Activated CD4-positive, alpha-beta T cell treated with anti-CD3 and anti-CD28 coated beads, Interleukin-2, amount 50 U/mL, for 48 hours (primary cell): ENCODE measurements at places on chromosomes 1 and 21.

GRCh38 chr1:47998396-47998990 lies 1.3 kb upstream of the TRABD2B start:
- no peak for DNase-seq

GRCh38 chr1:174448974-174449373 lies 1.2 kb downstream of the GPR52 start:
- no peak for DNase-seq

DNA sequence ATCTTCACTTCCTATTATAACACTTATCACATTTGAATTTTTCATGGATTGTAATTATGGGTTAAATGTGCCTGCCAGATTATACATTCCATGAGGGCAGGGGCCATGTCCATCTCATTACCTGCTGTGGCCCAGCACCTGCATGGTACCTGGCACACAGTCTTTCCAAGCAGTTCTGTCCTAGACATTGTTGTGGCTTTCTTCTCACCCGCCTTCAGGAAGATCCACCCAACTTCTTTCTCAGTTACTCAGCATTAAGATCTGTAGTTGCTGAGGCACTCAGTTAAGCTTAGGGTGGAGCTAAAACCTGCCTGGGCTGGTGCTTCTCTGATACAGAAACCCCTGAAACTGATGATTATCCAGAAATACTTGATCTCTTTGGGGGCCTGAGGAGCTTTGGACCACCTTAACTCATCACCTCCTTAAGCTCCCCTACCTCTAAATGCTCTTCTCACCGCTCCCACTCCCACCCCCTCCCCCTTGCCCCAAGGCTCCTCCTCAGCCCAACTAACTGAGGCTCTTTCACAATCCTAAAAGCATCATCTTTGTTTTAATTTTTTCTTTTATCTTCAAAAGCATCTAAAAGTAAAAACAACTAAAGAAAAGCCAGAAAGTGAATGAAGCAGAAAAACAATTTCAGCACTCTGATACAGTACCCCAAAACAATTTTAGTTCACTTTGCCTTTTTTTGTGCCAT lies 190.6 kb downstream of the FGGY start:
- no peak for DNase-seq

DNA sequence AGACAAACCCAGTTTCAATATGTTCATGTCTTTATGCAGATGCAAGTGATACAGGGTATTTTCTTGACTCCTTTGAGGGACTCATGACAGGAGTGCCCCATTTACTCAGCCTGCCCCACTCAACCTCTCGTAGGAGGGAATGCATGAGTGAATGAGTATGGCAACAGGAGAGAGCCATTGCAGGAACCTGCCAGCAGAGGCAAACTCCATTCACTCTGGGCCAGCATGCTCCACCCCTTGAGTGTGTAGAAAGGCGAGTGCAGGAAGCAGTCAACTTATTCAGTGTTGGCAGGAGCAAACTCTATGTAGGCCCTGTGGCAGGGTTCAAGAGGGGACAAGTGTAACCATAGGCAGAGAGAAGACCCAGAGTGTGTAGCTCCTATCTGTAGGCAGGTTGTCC lies 1526.3 kb downstream of the PLA2G4A start:
- no peak for DNase-seq

- DNase-seq, result no peak
These were observed 3.8 kb downstream of the DNASE2B start for GRCh38 chr1:84402060-84402459.

DNA sequence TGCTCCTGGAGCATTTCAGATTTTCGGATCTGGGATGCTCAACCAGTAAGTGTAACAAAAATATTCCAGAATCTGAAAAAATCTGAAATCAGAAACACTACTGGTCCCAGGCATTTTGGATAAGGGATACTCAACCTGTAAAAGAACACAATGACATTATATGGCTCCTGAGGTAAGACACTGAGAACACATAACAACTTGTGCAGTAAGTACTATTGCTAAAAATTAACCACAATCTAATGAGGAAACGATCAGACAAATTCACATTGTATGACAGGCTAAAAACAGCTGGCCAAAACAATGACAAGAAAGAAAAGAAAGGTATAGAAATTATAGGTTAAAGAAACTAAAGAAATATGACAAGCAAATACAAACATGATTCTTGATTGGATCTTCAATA lies 54.9 kb downstream of the LTN1 start:
- DNase-seq, result no peak

- no peak for DNase-seq
These were observed 112.1 kb downstream of the BCAR3 start for GRCh38 chr1:93569489-93569888.

DNA sequence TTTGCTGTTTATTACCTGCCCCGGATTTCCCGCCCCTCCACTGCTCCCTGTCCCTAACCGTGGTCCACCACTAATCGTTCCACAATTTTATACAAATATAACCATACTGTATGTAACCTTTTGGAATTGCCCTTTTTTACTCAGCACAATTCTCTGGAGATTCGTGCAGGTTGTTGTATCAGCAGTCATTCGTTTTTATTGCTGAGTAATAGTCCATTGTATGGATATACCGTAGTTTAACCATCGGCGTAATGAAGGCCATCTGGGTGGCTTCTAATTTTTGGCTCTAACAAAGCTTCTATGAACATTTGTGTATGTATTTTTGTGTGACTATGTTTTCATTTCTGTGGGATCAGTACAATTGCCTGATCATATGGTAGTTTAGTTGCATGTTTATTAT lies 50.0 kb downstream of the UCK2 start:
- DNase-seq, result no peak

DNA sequence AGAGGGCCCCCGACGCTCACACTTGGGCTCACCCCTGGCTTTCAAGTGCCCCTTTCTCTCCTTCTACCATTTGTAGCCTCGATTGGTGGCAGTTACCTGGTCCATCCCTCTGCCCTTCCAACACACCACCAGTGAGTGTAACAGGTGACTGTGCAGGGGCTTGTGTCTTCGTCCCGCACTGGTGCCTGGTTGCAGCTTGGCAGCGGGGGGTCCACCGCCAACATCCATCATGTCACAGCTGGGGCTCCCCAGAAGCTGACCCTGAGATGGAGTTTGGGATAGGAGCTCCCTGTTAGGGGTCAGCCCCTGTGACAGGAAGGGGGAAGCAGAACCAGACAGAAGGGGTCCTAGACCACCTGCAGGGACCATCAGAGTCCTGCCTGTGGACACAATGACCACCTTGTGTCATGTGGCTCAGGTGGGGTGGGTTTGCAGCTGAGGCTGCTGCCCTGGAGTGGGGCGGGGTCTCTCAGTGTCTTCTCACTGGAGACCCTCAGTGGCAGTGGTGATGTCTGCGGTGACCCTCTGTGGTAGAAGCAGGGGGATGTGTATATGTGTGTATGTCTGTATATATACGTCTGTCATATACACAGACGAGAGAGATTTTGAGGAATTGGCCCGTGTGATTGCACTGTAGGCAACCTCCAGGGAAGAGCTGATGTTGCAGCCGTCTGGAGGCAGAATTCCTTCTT lies 3.6 kb upstream of the CALML6 start:
- no peak for DNase-seq

DNA sequence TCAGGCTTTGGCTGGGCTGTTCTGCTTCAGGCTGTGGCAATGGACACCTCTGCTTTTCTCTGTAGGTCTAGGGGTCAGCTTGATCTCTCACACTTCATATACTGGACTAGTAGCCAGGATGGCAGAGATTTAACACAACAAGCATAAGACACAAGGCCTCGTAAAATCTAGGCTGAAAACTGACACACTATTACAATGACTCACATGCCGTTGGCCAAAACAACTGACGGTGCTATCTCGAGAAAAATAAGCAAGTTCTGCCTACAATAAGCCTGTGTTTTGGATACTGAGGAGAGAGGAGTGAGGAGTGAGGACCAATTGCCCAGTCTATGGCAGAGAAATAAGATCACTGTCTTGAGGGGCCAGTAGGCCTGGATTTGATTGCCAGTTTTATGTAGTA lies 840.7 kb upstream of the ADAMTS5 start:
- no peak for DNase-seq

DNA sequence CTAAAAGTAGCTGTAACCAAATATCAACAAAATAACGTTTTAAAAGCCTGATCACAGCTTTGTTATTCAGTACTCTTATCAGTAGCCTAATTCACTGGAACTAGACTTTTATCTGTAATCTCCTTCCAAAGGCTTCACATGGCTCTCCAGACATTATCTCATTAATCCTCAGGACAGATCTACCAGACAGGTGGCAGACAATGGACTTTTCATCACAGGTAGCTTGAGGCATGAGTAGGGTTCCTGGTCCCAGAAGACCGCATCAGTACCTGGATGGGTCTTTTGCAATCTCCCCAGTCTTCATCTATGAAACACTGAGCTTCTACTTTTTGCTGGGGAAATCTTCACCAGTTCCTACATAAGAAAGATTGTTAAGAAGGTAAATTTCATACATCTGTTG lies 132.2 kb upstream of the FOXD3 start:
- no peak for DNase-seq

DNA sequence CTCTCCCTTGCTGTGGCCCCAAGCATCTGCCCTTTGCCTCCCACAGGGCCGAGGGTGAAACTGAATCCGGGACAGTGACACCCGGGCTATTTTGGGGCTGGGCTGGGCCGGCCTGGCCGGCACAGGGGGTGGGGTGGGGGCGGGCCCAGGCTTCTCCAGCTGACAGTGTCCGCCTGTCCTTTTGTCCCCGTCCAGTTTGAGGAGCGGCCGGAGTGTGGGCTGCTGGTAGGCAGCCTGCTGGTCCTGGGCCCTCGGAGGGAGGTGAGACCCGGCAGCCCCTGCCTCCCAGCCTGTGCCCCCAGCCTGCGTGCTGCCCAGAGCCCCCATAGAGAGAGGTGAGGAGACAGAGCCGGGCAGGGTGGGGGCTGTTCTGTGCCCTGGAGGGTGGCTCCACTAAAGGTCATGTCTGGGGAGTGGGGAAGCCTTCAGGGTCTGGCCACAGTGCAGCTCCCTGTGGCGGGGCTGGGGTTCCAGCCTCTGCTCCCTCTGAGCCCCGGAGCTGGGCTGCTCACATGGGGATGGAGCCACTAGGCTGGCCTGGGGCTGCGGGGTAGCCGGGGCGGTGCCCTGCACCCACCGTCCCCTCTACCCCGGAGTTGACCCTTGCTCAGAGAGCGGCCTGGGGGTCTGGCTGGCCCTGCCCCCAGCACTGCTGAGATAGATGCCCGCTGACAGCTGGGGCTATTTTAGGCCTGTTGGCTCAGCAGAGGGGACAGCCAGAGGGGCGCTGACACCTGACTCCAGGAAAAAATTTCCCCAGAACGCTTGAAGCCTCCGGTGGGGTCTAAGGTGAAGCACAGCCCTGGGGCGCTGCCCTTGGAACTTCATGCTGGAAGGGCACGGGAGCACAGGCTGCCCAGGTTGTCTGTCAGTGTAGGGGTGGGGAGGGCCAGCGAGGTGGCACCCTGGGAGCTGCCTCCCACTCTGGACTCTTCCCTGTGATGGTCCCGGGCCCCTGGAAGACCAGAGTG lies at the start of gene OBSCN:
OBSCN (plus strand) TSS at position 194 of the 971 bp plus-strand sequence. CDS start 3,740 bp downstream, outside the sequence.
- no peak for DNase-seq

GRCh38 chr1:183461350-183461749 lies 10.9 kb upstream of the SMG7 start:
- DNase-seq, result no peak

DNA sequence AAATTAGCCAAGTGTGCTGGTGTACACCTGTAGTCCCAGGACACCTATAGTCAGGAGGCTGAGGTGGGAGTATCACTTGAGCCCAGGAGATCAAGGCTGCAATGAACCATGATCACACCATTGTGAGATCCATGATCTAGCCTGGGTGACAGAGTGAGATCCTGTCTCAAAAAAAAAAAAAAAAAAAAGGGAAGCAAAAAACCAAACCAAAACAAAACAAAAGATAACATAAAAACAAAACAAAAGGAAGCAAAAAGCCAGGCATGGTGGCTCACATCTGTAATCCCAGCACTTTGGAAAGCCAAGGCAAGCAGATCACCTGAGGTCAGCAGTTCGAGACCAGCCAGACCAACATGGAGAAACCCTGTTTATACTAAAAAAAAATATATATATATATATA lies 9.4 kb upstream of the AKR1A1 start:
- no peak for DNase-seq

DNA sequence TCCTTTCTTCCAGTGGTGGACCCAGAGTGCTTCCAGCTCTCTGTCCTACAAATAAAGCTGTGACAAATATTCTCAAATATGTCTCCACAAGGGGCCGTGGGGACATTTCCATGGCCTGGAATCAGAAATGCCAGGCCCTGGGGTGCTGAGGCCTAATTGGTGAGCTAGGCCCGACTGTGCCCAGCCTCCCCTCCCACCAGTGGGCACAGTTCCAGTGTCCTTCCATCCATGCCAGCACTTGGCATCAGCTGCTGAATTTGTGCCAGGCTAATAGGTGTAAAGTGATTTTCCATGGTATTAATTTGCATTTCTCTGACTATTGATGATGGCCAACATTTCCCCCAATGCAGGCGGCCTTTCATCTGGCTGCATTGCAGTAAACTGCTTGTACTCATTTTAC lies 48.5 kb upstream of the B3GALT5 start:
- DNase-seq, result no peak

- no peak for DNase-seq
These were observed 161.1 kb downstream of the PIGK start for GRCh38 chr1:77057994-77058585.

DNA sequence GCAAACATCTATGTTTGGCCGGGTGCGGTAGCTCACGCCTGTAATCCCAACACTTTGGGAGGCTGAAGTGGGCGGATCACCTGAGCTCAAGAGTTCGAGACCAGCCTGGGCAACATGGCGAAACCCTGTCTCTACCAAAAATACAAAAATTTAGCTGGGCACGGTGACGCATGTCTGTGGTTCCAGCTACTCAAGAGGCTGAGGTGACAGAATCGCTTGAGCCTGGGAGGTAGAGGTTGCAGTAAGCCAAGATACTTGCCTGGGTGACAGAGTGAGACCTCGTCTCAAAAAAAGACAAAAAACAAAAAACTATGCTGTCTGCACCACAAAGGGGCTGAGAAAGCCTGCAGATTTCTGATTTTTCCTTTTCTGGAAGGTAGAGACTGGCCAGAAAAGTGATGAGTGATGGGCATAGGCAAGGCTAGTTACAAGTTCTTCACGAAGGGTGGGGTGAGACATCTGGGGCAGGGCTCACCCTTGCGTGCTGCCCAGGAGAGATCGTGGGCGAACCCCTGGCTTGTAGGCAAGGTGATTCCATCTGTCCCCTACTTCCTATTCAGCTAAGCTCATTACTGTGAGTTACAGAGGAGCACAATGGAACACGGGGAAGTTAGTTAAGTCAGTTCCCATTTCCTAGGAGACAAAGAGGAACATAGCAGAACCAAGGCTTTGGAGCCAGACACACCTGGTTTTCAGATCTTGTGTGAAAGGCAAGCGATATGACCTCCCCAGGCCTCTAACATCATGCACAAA lies 3.2 kb downstream of the SLC2A1 start:
- no peak for DNase-seq

GRCh38 chr1:162333991-162334390 lies 42.7 kb downstream of the SPATA46 start:
- DNase-seq, result no peak

DNA sequence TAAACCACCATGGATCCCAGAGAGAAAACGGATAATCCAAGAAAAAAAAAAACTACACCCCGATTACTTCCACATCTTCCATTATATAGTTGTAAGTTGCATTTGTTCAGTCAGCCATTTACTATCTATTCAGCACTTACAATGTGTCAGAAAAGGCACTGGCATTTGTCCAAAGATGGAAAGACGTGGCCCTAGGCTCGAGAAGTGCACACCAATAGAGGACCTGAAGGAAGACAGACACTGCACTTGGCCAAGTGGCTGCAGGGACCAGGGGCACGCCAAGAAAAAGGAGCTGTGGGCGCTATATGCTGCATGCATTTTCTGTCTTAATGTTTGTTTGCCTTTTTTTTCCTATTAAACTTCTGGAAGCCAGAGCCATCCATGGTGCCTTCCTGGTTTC lies 45.2 kb upstream of the LYST start:
- DNase-seq, result no peak
